NCI-H1694 (cell line): ENCODE measurements at places on chromosomes 5 and 9.

DNA sequence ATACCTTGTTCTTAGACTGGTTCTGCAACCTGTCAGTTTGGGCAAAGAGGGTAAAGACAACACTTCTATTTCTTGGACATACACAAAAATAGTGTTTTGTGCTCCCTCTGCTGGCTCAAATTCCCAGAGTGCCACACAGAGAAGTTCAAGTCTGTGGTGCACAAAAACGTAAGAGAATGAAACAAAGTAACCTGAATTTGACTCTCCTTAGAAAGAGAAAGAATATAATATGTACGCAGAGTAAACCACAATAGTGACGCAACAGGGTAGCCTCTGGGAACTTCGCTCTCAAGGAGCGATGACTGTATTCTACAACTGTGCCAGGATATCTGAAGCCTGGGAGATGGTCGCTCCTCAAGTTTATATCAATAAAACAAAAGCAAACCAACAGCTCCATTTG, 18.5 kb downstream of the DDX31 start:
- peak; percentile 23 for DNase-seq

DNA sequence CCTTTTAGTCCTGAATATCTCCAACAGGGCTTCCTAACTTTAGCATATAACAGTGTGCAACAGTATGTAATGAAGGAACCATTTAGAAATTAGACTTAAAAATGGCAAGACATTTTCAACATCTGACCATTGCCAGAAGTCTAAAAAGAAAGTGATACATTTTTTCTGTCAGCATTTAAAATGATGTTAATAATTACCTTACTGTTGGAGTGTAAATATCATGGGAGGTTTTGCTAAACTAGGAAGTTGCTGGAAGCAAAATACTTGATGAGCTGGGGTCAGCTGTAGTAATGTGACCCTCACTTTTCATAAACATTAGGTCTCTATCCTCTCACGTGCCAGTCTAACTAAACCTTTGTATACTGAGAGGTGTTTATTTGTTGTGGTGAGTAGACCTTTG, 68.8 kb downstream of the NTRK2 start:
- DNase-seq: no peak

DNA sequence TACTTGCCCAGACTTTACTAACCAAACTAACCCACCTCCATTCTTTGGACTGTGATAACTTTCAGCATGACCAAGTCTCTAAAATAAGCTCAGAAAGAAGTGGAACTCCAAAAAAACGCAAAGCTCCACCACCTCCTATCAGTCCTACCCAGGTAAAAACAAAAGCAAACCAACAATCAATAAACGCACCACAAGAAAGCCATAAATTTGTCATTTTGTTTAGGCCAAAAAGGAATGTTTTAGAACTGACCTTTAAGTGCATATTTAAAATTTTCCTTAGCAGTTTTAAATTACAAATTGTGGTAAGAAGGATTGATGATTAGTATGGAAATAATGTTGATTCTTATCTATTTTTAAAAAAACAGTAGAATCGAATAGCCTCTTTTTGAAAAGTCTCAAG, 25.5 kb upstream of the TTC23L start:
- no peak for DNase-seq

DNA sequence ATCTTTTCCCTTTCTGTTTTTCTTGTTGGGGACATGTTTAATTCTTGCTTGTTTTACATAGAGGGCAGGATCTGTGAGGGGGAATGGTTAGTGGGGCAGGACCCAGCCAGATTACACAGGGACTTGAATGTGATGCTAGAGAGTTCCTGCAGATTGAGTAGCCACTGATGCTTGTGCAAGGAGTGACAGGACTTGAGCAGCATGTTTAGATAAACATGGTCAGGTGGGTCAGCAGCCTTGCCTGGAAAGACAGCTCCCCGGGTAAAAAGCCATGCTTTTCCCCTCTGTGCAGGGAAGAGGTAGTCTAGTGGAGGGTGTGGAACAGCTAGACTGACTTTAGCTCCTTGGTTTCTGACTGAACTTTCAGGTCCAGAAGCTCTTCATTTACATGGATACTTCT, 261.2 kb downstream of the AOPEP start:
- DNase-seq: no peak

DNA sequence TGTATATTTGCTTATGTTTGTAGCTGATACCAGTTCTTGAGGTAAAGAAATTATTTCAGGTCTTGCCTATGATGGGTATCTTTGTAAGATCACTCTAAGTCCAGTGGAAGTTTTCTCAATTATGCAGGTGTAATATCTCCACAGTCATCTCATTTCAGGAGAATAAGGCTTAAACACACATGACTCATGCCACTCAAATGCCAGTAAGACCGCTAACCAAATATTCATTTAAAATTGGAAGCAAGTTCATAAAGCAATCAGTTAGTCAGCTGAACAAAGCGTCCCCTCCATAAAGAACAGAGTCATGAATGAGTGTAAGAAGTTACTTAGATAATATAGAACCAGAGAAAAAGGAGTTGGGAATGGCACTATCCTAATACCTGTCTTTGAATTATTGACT, 248.7 kb downstream of the LURAP1L start:
- no peak for DNase-seq

DNA sequence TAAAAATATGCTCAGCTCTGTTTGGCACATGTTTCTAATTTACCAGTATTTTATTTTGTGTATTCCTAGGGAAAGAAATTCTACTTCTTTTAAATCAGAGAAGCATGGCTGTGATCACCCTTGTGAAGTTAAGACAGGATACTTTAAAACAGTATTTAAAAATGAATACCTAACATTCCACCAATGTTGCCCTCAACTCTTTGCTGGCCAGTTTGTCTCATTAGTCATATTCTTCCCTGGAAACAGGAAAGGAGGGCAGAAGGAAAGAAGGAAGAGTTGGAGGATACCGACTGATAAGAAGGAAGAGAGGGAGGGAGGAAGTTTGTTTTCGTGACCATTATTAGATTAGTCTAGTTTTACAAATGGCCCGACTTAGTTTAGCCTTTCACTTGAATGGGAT, 137.4 kb downstream of the PLK2 start:
- DNase-seq: no peak

DNA sequence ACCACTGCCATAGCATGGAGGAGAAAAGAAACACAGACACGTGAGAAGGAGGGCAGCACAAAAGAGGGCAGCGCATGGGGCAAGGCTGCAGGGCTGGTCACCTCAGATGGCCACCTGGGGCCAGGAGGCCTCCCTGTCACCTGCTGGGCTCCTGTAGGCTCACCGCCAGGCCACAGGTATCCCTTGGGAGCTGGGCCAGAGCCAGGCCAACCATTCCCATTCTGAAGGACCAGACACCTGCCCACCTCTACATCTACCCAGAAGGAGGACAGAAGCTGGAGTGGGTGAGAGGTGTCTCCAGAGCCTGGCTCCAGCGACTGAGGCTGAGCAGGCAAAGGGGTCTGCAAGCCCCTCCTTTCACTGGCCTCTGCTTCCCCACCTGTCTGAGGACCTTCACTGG, 103.1 kb downstream of the PAX5 start:
- DNase-seq: no peak

DNA sequence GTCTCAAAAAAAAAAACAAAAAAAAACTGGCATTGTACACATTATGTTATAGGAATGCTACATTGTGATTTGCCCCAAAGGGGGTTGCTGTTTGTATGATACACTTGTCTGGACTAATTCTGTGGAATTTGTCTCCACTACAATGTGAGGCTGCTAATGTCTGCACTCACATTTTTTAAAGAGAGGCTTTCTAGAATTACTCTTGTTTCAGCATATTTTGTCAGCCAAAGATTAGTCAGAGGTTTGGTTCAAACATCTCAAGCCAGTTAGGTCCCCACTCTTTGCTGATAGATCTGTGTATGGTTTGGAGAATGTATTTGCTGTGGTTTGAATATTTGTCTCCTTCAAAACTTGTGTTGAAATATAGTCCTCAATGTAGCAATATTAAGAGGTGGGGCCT, 59.3 kb upstream of the ZNF169 start:
- no peak for DNase-seq

DNA sequence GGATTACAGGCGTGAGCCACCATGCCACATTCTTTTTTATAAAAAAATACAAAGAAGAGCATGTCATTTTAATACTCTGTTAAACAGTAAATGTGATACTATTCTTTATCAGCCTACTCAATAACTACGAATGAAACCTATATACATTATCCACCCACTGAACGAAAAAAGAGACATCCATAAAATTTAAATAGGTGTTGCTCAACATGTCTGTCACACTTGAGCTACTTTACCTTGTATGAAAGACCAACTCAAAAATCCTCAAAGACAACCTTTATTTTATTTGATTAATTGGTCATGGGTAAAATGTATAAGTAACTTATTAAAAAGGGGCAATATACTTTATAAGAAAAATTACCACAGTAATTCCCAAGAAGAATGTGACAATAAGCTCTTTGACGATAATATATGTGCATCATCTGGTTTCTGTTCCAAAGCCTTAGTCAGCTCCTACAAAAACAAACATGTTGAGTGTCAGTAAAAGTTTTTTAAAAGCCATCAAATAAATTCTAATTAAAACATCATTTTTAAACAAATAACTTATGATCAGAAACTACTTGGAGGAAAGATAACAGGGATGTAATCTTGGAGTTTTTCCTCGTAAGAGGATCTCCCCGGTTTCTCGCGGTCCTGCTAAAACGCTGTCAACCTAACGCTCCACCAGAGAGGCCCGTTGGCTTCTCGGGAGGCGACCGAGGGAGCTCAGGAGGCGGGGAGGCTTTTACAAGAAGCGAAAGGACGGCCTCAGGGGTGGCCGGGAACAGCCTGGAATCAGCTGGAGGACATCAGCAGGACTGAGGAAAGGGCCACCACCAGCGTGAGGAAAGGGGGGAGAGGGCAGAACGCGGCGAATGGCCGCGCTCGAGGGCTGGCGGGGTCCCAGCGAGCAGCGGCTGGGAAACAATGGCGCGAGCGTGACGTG, 13.5 kb upstream of the ANKRD18B start:
- DNase-seq: peak; percentile 41

GRCh38 chr5:141709699-141710267, 27.8 kb upstream of the ARAP3 start:
- no peak for DNase-seq

DNA sequence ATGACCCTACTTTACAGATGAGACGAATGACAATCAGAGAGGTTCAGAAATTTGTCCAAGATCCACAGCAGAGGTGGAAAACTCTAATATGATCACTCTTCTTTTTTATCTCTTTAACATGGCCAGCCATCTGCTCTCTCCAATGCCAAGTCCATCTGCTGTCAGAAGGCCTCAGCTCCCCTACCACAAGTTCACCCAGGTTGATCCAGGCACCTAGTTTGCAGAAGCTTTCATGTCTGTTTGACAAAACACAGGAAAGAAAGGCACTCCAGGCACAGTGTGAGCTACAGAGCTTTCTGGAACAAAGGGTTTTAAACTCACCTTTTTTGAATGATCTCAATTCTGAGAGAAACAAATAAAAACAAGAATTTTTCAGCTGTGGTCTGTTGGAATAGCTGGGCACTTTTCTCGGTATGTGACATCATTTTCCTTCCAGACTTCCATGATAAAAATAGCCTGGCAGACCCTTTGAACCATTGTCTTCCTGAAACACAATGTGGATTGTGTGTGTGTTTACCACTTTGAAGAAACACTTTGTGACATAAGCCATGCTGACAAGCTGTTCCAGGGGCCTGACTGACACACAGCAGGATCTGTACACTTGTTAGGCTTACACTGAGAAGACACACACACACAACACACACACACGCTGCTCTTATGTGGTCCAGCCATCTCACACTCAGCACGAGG, 214.3 kb downstream of the AGTPBP1 start:
- peak; percentile 1 for DNase-seq

DNA sequence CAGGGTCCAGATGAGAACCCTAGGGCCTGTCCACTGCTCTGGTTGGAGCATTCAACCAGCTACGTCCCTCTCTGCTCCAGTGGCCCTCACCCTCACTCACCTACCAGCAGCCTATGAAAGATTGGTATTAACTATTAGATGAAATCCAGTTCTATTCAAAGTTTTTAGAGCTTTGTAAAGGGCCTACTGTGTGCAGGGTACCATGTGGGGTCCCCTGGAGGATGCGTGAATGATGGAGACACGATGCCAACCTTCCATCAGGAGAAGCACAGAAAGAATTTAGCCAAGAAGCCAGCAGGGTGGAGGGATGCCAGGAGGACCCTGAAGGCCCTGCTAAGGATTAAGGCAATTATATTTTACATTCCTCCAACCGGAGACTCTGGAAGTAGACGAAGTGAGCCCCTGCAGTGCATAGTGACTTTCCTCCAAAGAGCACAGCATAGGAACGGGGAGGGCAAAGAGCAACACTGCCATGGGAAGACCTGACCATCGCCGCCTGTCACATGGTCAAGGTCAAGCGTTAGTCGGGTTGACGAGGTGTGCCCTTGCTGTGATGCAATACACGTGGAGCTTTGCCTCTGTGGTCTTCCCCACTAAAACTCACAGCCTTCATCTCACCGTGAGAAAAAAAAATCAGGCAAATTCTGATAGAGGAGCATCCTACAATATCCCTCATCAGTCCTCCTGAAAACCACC, 22.8 kb upstream of the ANKRD33B start:
- DNase-seq: no peak

- DNase-seq: no peak
Measured at GRCh38 chr5:155259648-155260047, 246.1 kb downstream of the KIF4B start.

DNA sequence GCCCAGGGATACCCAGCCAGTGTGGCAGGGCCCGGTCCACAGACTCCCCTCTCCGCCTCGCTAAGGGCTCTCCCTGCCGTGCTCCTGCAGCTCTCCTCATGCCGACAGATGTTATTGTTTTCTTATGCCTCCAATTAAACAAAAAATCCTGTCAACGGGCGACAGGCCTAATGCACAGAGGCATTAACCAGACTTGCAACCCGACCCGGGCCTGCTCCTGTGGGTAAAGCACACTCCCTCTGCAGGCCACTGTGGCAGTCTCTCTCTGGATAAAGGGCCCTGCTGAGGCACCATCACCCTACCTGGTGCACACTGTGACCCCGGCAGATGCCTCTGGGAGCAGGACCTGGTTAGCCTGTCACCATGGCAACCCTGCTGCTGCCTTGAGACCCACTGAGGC, 27.5 kb upstream of the HAND1 start:
- peak; percentile 83 for DNase-seq

GRCh38 chr5:142966121-142966420, 195.9 kb downstream of the ARHGAP26 start:
- no peak for DNase-seq

DNA sequence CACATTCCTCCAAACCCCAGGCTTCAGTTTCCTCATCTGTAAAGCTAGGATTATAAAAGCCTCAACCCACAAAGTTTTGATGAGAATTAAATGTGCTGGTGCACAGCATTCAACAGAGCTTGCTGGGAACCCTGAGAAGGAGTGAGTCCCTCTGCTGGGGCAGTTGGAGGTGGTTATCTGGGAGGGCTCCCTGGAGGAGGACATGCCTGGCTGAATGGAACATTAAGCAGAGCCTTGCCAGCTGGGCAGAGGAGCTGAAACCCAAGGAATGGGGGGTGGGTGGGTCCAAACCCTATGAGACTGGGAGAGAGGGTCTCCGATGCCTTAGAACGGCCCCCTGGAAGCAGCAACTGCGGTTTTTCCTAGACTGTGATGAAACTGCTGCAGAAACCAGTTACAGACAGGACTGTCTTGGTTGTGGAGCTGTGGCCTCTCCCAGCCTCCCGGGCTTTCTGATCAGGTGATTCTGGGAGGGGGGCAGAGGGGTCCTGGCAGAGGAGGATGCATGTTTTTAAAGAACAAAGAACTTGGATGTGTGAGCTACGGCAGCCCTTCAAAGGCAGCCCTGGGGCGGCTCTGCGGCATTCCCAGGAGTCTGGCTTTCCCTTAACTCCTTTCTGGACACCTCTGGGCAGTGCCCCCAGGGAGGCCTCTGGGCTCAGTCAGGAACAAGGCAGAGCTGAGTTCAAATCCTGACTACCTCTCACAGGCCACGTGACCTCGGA, 20.8 kb downstream of the FIBCD1 start:
- DNase-seq: no peak

- DNase-seq: peak; percentile 15
Measured at GRCh38 chr5:104347119-104347708, 784.6 kb upstream of the NUDT12 start.
